Articular chondrocyte of knee joint (primary cell): ENCODE measurements at places on chromosomes 3 and 15. TPM values are rescaled to one million over a fixed set of nuclear protein-coding genes. Genes with fewer than 3 reads are reported as not detected.

Gene UBAP1L
- 2.4 and 2.7 TPM in 2 replicates for total RNA-seq

Gene BFSP2
- total RNA-seq: not detected in 2 replicates

Gene LRRC31
- total RNA-seq: not detected in 2 replicates

Gene KIAA1143
- 36.5 and 38.9 TPM in 2 replicates for total RNA-seq

Gene SHC4
- 2.5 and 2.7 TPM in 2 replicates for total RNA-seq

Gene INKA1
- total RNA-seq: 2.5 and 2.8 TPM in 2 replicates

Gene ARIH1
- 52.9 and 56.6 TPM in 2 replicates for total RNA-seq

Gene EBLN2
- total RNA-seq: 6.7 and 6.8 TPM in 2 replicates

Gene TPRG1
- total RNA-seq: 3.7 and 4.3 TPM in 2 replicates

Gene GASK1A
- total RNA-seq: 0.78 and 1.3 TPM in 2 replicates

Gene CDHR4
- 0.13 TPM in 1 of 2 replicates, not detected in the other for total RNA-seq

Gene LSAMP
- total RNA-seq: 3.2 and 6.5 TPM in 2 replicates

Gene ACKR4
- total RNA-seq: 3.7 and 5.3 TPM in 2 replicates

Gene CHCHD6
- total RNA-seq: 9.3 and 12.0 TPM in 2 replicates

Gene RASL12
- total RNA-seq: 0.52 and 0.76 TPM in 2 replicates

Gene A4GNT
- not detected in 2 replicates for total RNA-seq

Gene CPNE4
- total RNA-seq: not detected in 2 replicates

Gene RPUSD2
- 8.2 and 8.6 TPM in 2 replicates for total RNA-seq

Gene SCAANT1
- not detected in 2 replicates for total RNA-seq

Gene DVL3
- 23.5 and 27.4 TPM in 2 replicates for total RNA-seq

Gene PLA2G4D
- not detected in 2 replicates for total RNA-seq

Gene NLGN1
- total RNA-seq: 28.4 and 33.8 TPM in 2 replicates

Gene GPR160
- total RNA-seq: 0.26 and 0.65 TPM in 2 replicates

Gene EPHB1
- 0.52 and 0.54 TPM in 2 replicates for total RNA-seq

Gene VEPH1
- 22.5 and 55.6 TPM in 2 replicates for total RNA-seq

Gene ATP11B
- 112 and 115 TPM in 2 replicates for total RNA-seq

Gene VIPR1
- total RNA-seq: not detected in 2 replicates

Gene FGD5
- 11.7 and 19.5 TPM in 2 replicates for total RNA-seq

Gene TEX55
- total RNA-seq: not detected in 2 replicates

Gene GPR176
- 140 and 142 TPM in 2 replicates for total RNA-seq

Gene USP3
- 46.6 and 55.3 TPM in 2 replicates for total RNA-seq

Gene MRAS
- total RNA-seq: 37.0 and 48.0 TPM in 2 replicates

Gene ACKR2
- total RNA-seq: 0.13 and 0.32 TPM in 2 replicates

Gene GP9
- total RNA-seq: not detected in 2 replicates

Gene GRM7
- total RNA-seq: not detected in 2 replicates

Gene LSMEM2
- total RNA-seq: 0.13 and 0.22 TPM in 2 replicates

Gene PCSK6
- 0.13 and 0.43 TPM in 2 replicates for total RNA-seq

Gene EIF4A2
- 381 and 595 TPM in 2 replicates for total RNA-seq

Gene CGNL1
- total RNA-seq: 4.7 and 8.1 TPM in 2 replicates

Gene STARD5
- total RNA-seq: 3.8 and 6.4 TPM in 2 replicates

Gene CCDC54
- total RNA-seq: not detected in 2 replicates

Gene NPAP1
- 0.11 TPM in 1 of 2 replicates, not detected in the other for total RNA-seq

Gene EIF1B
- 24.4 and 25.7 TPM in 2 replicates for total RNA-seq

Gene GPR87
- total RNA-seq: 0.11 TPM in 1 of 2 replicates, not detected in the other

Gene STOML1
- 10.3 and 12.4 TPM in 2 replicates for total RNA-seq

Gene TMPRSS7
- not detected in 2 replicates for total RNA-seq

Gene SLC12A8
- total RNA-seq: 1.6 and 2.3 TPM in 2 replicates

Gene ITIH1
- total RNA-seq: not detected in 2 replicates

Gene GOLGA8J
- total RNA-seq: 0.22 and 0.52 TPM in 2 replicates

Gene GOLGB1
- total RNA-seq: 72.7 and 80.9 TPM in 2 replicates

Gene TMEM212
- not detected in 2 replicates for total RNA-seq

Gene SMC4
- 85.3 and 93.5 TPM in 2 replicates for total RNA-seq

Gene ISLR
- total RNA-seq: 250 and 302 TPM in 2 replicates

Gene GATM
- total RNA-seq: 0.39 and 0.76 TPM in 2 replicates
